ENCODE measurements at places on chromosomes 4 and X.

GRCh38 chr4:130054908-130055307 lies 959.0 kb downstream of the C4orf33 start:
- no peak for DNase-seq

DNA sequence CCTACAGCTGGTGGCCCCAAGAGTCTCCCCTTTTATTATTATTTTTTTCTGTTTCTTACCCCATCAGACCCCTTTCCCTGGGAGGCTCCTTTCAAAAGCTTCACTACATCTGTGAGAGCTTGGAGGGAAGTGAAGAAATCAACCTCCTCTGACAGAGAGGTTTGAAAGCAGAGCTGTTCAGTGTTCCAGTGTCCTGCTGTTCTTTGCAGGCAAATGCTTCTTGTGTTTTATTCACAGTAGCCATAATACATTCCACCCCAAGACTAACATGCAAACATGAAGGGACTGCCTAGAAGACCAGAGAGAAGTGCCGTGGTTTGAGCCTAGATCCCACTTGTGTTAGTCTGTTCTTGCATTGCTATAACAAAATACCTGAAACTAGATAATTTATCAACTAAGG lies 192.1 kb downstream of the PTTG2 start:
- DNase-seq: no peak

DNA sequence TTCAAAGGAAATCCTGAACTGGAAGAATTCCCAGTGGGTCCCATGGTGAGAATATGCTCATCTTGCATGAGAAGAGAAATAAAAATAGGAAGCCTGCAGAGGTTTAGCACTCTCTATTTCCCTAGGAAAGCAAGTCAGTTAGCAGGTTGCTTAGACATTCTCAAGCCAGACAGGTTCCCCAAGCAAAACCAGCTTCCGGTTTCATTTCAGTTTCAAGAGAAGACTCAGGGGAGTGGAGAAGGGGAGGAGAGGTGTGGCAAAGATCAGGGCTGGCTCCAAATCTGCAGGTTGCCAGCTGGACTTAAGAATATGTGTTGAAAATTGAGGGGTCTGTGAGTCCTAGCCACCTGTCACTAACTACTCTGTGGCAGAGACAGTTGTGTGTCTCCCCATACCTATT lies 107.5 kb downstream of the CLNK start:
- DNase-seq: no peak

GRCh38 chrX:129613596-129613995 lies 41.2 kb downstream of the APLN start:
- no peak for DNase-seq

GRCh38 chr4:6452897-6453687 lies 19.3 kb downstream of the PPP2R2C start:
- no peak for DNase-seq

- DNase-seq: no peak
Observed at GRCh38 chr4:108377021-108377420, 208.3 kb upstream of the LEF1 start.

- no peak for DNase-seq
Observed at GRCh38 chrX:35458142-35458541, 340.0 kb upstream of the MAGEB16 start.

DNA sequence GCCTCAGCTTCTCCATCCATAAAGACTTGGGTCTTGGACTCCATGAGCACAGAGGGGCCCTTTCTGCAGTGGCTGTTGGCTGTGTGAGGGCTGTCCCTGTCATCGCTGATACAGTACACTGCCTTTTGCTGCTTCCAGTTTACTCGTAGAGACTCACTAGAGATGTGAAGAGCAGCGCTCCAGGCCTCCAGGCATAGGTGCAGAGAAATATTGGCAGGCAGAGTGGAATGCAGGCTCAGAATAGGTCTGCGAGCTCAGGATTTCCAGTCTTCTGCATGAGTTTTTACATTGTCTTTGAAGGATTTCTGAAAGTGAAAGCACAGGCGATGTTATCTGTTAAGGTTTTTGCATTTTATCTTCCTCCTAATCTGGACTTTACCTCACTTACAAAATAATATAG lies 97.4 kb downstream of the AASDH start:
- no peak for DNase-seq

- no peak for DNase-seq
Observed at GRCh38 chr4:26609391-26609790, 25.5 kb downstream of the TBC1D19 start.

DNA sequence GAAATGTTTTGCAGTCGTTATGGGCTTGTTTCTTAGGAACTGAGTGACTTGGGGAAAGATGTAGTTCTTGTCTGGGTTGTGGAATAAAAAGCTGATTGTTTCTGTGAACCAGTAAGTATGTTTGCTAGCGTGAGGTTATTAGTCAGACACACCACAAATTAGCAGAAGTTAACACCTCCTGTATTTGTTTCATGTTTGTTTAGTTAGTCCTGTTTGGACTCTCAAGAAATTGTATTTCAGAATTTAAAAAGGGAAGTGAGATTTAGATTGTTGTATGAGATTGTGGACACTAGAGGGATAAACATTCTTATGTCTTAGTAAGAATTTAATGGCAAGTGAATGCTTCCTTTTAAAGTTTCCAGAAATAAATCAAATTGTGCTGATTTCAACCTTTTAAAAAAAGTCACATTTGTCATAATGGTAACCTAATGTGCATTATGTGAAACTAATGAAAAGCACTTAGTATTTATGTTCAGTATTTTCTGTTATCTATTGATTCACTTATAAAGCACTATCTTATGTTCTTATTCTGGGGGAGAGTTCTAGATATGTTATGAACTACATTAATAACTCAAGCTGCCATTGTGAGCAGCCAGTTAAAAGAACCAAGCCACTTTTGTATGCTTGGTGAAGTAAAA lies 25.6 kb downstream of the ATP10D start:
- DNase-seq: no peak

- DNase-seq: no peak
Observed at GRCh38 chr4:94974773-94975172, 217.0 kb downstream of the BMPR1B start.

DNA sequence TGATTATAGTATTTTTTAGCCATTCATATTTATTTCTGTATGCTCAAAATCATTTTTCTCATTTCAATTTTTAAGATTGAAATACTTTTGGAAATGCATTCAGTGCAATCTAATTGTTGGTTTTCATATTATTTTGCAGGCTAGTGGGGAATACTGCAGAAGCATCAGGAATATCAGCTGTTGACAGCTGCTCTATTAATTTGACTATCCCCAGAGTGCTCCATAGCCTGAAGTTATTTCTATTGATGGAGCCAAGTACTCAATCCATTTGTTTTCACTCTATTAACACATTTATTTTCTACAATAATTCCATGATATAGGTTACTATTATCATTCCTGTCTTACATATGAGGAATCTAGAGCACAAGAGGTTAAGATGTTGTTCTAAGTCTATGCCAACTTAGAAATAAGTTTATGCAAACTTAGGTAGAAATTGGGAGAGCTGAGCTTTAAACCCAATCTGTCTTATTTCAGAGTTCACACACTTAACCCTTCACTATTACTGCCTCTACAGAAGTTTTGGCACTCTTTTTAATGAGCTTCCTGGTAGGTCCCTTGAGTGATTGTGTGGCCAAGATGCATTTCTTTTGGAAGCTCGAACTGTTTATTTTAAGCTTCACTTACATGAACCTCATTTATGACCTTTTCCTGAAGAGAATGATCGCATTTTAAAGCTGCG lies 65.6 kb upstream of the PCDH18 start:
- DNase-seq: no peak

DNA sequence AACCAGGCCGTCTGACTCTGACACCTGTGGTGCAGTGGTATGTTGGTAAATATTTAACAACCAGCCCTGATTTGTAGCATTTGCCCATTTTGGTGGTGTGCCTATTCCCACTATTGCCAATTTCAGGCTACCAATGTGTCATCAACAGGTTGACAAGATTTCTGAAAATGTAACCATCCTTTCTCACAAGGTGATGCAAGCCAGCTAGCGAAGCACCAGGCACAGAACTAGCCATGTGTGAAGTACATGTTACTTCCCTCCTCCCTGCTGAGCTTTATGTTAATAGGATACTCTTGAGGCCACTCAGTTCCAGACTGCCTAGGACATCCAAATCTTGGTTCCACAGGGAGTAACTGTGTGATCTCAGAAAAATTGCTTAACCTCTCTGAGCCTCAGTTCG lies 7.2 kb upstream of the MAMLD1 start:
- no peak for DNase-seq

- no peak for DNase-seq
Observed at GRCh38 chr4:154946113-154946512, 165.0 kb downstream of the RBM46 start.

GRCh38 chr4:8427761-8428287 lies 12.7 kb downstream of the ACOX3 start:
- no peak for DNase-seq

DNA sequence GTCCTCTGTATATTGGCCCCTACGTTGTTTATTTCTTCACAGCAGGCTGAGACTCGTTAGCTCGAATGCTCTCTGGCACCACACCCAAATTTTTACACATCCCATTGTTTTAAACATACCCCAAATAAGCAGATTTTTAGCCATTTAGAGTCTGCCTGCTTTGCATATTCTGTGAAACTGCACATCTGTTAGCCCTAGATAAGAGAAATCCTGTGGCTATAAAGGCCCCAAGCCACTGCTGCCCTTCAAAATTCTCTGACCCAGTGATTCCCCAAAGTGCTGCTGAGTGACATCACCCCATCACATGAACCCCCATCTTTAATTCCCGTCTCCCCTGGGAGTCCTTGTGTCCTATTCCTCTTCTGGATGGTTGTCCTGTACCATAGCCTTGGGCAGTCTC lies 20.8 kb downstream of the TEX13C start:
- DNase-seq: no peak

DNA sequence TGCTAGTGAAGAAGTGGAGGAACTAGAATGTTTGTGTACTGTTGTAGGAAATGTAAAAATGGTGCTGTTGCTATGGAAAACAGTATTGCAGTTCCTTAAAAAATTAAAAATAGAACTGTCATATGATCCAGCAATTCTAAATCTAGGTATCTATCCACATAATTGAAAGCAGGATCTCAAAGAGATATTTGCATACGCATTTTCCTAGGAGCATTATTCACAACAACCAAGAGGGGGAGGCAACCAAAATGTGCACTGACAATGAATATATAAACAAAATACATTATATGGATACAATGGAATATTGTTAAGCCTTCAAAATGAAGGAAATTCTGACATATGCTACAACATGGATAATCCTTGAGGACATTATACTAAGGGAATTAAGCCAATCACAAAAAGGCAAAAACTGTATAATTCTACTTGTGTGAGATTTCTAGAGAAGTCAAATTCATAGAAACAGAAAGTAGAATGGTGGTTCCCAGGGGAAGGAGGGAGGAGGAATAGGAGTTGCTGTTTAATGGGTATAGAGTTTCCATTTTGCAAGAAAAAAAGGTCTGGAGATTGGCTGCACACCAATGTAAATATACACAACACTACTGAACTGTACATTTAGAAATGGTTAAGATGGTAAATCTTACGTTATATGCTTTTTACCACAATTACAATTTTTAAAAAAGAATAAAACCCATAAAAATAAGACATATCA lies 35.6 kb upstream of the KCNE5 start:
- DNase-seq: no peak

DNA sequence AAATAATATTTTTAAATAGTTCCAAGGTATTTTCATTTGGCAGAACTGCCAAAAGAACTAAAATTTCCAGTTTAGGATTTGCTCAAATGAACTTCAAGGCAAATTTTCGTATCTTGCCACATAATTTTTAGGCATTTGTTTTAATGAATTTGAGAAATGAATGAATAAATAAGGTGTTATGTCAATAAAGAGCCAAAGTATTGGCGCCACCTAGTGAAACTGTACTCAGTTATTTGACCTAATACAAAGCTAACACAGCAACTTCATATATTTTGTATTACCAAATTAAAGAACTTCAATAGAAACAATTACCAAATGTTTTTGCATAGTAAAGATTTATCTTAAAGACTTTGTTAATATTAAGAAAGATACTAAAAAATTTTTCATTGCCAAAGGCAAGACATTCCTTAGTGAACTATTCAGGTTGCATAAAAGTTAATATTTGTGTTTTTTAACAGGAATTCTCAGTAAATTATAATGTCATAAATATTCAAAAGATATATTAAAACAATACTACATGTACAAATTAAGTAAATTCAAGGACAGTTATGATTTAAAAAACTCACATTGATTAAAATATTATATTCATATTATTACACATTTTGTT lies 50.3 kb downstream of the STPG2 start:
- DNase-seq: no peak

- no peak for DNase-seq
Observed at GRCh38 chrX:12709047-12709446, 82.2 kb upstream of the PRPS2 start.

DNA sequence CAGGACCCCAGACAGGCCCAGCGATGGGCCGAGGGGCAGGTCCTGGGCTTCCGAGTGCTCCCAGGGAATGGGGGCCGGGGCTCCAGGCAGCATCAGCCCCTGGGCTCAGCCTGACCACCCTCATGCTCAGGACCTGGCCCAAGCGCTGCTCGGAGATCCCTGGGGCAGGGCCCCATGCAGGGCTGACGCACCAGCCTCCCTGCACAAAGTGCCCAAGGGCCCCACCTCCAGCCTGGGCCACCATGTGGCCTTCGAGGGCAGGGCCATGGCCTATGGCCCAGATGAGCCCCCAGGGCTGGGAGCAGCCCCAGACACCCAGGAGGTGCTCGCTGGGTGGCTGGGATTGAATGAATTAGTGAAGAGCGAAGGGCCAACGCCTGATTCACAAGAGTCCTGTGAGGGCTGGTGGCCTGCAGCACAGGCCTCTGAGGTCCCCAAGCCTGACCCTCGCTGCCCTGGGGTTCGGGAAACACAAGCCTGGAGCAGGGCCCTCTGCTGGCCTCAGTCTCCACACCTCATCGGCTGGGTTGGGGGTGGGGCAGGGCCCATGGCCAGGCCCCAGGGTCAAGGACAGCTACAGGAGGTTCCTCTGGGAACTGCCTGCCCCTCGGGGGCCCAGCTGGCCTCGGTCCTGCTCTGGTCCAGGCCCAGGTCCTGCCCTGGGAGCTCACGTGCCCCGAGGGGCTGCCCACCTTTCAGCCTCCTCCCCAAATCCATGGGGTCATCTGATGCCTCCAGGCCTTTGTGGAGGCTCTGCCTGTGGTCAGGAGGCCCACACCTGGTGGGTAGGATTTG lies 13.3 kb upstream of the FGFR3 start:
- no peak for DNase-seq

GRCh38 chr4:118113220-118113619 lies 78.9 kb downstream of the NDST3 start:
- no peak for DNase-seq

DNA sequence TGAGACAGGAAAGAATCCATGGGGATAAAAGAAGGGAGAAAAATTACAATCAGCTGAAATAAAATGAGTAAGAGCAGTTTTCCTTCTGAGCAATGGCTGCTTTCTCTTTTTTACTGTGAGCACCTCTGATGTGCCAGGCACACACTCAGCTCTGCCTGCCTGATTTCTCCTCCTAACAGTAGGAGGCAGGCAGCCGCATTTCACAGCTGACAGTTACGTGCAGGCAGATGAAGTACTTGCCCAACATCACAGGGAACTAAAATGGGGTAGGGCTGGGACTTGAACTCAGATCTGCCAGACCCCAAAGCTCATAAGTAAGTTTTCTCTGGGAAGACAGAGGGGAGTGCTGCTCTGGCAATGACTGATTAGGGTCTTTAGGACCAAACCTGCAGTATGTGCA lies 54.6 kb downstream of the C4orf50 start:
- no peak for DNase-seq

All from amygdala (tissue), 56 donors.